ENCODE measurements at places on chromosomes 2 and 18. TPM values are rescaled to one million over a fixed set of nuclear protein-coding genes. Genes with fewer than 3 reads are reported as not detected.
A peak's percentile ranks its signal among the peaks of the same experiment; 100 is the strongest.

DNA sequence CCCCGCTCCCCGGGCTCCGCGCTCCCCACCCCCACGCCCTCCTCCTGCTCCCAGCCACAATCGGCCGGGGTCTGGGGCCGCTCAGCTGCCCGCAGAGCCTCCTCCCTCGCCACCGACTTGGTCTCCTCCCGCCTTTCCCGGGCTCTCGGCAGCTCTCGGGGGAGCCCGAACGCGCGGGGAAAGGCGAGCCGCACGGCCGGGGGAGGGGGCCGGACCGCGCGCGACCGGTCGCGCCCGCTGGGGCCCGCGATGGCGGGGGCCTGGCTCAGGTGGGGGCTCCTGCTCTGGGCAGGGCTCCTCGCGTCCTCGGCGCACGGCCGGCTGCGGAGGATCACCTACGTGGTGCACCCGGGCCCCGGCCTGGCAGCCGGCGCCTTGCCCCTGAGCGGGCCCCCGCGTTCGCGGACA lies 327 bp downstream of the LTBP1 start:
- DNase-seq, result no peak

DNA sequence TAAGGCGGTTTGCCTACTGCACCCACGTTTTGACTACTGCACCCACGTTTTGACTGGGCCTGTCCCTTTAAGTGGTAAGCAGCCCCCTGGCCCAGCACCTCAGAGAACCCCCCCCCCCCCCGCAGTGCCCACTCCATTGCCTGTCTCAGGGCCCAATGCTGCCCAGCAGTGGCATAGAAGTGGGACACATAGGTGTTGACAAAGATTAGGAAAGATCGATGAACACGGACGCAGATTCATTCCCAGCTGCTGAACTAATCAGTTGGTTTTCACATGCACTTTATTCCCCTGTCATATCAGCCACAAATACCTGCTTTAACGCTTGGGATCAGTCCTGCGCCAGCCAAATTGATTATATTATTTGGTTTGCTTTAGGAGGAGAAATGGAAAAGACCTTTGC lies 268.8 kb upstream of the SKOR2 start:
- no peak for DNase-seq

- DNase-seq, result no peak
These were observed 17.5 kb downstream of the TGOLN2 start for GRCh38 chr2:85310330-85310729.

DNA sequence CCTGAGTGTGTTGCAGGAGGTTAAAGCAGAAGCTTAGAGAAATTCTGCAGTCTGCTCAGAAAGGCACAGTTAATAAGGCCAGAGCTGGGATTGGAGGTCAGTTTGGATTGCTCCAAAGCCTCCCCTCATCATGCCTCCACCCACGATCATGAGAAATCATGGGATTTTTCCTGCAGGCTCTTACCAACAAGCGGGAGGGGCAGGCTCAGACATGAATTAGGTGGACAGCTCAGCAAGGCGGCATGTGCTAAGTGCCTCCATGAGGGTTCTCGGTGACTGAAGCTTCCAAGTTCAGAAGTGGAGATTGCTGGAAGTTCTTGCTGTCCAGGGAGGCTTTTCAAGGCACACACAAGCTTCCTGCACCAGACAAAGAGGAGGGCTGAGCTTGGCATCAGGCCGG lies 163.8 kb downstream of the SETBP1 start:
- DNase-seq, result no peak

Gene KCNE4
- total RNA-seq, result 21.5 TPM

GRCh38 chr2:217723981-217724380 lies 278.8 kb downstream of the TNS1 start:
- DNase-seq, result no peak

Gene PDCD1
- total RNA-seq, result 0.75 TPM

Gene NYAP2
- total RNA-seq, result 2.0 TPM

Gene MAP3K19
- not detected for total RNA-seq

- no peak for DNase-seq
These were observed 9.8 kb downstream of the CKAP2L start for GRCh38 chr2:112754564-112754963.

Gene HOXD1
- 1.1 TPM for total RNA-seq

GRCh38 chr2:6977113-6977741 lies 60.0 kb downstream of the RNF144A start:
- DNase-seq, result peak; percentile 62

Gene HRH4
- 0.15 TPM for total RNA-seq

- DNase-seq, result peak; percentile 41
These were observed 186.6 kb downstream of the MTX2 start for GRCh38 chr2:176455816-176456291.

- no peak for DNase-seq
These were observed 14.8 kb downstream of the SERPINE2 start for GRCh38 chr2:224024270-224024669.

Gene GAD1
- total RNA-seq, result 6.9 TPM

Gene TAF1B
- total RNA-seq, result 18.1 TPM

GRCh38 chr2:99836690-99837605 lies 305.4 kb downstream of the AFF3 start:
- no peak for DNase-seq
